ENCODE measurements at places on chromosomes 7 and 10. TPM values are rescaled to one million over a fixed set of nuclear protein-coding genes. Genes with fewer than 3 reads are reported as not detected.

DNA sequence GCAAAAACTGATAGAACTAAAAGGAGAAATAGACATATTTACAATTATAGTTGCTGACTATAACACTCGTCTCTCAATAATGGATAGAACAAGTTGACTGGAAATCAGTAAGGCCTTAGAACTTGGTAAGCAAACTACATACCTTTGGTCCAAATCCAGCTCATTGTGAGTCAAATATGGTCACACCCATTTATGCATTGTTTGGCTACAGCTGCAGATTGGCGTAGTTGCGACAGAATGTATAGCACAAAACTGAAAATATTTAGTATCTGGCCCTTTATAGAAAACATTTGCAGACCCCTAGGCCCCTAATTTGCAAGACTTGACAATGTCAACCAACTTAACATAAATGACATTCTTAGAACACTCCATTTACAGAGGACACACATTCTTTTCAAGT is 103.6 kb upstream of the EGR2 start:
- H3K4me1 ChIP-seq: no peaks in the 10 kb centered on the region
- H3K27ac ChIP-seq: no peak overlapping the region
- no peaks in the 10 kb centered on the region for H3K27me3 ChIP-seq
- no peak for DNase-seq
- H3K36me3 ChIP-seq: no peaks in the 10 kb centered on the region
- H3K4me3 ChIP-seq: no peak overlapping the region

- no peak overlapping the region for H3K4me3 ChIP-seq
- H3K36me3 ChIP-seq: no peaks in the 10 kb centered on the region
- no peaks in the 10 kb centered on the region for H3K27me3 ChIP-seq
- no peak for DNase-seq
Observed at GRCh38 chr10:94155722-94156271, 162.1 kb downstream of the PLCE1 start.

DNA sequence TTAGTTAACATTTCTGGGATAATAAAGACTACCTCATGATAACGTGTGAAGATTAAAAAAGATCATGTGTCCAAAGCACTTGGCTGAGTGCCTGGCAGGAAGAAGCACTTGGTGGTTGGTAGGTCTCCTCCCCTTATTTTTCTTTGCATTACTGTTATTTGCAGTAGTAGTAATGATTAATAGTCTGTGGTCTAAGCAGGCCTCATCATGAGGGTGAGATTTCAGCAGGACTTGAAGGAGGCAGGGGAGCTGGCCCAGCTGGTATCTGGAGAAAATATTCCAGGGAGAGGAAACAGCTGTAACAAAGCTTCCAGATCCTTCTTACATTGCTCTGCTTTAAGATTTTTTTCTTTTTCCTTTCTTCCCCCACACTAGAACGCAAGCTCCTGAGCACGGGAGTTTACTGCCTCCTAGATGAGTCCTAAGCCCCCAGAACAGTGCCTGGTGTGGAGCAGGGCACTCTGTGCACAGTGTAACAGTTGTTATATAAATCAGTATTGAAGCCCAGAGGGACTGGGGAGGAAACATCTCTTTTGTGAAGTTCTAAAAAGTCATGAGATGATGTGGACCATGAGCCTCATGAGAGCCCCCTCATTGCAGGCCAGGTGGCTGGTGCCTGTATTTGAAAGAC is 31.1 kb upstream of the RHEB start:
- no peaks in the 10 kb centered on the region for H3K4me1 ChIP-seq
- H3K27me3 ChIP-seq: no peaks in the 10 kb centered on the region
- DNase-seq: no peak
- no peak overlapping the region for H3K4me3 ChIP-seq
- H3K36me3 ChIP-seq: no peaks in the 10 kb centered on the region

GRCh38 chr7:33873518-33873917 is 31.8 kb upstream of the BMPER start:
- DNase-seq: no peak
- no peak overlapping the region for H3K4me3 ChIP-seq
- H3K36me3 ChIP-seq: no peaks in the 10 kb centered on the region
- H3K4me1 ChIP-seq: no peaks in the 10 kb centered on the region
- no peaks in the 10 kb centered on the region for H3K27me3 ChIP-seq

DNA sequence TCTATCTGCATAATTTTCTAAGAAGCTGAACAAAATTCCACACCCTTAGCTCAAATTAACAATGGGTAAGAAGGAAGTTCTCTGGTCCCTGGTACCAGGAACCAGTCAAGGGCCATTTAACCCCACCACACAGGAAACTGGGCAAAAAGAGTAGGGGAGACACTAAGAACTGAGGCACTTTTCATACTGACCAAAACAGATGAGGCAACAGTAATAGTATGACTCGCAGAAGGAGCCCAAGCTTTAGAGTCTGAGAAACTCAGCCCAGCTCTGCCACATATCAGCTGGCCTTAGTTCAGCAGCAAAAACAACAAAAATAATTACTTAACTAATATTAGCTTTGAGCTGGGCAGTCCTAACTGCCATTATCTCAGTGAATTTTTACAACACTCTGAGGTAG is 221.2 kb downstream of the FAM107B start:
- no peaks in the 10 kb centered on the region for H3K36me3 ChIP-seq
- no peak for DNase-seq
- H3K4me1 ChIP-seq: no peaks in the 10 kb centered on the region
- H3K27me3 ChIP-seq: no peaks in the 10 kb centered on the region
- H3K27ac ChIP-seq: no peak overlapping the region

The SCRN1 gene
- total RNA-seq: 66.5 TPM

The GPR15LG gene
- total RNA-seq: not detected

The LAMB4 gene
- not detected for total RNA-seq

All from uterus (tissue), 4 donors.